MG63 (cell line): ENCODE measurements at places on chromosomes 2 and 18. TPM values are rescaled to one million over a fixed set of nuclear protein-coding genes. Genes with fewer than 3 reads are reported as not detected.

The MBOAT2 gene
- 40.0 and 67.9 TPM in 2 replicates for total RNA-seq

The ITPRIPL1 gene
- 4.7 TPM in 2 replicates for total RNA-seq

The ELOA2 gene
- total RNA-seq = not detected in 2 replicates

The MATN3 gene
- total RNA-seq = 0.15 and 0.76 TPM in 2 replicates

The ZC3H6 gene
- 0.26 and 0.39 TPM in 2 replicates for total RNA-seq

The CCDC121 gene
- 1.2 and 3.3 TPM in 2 replicates for total RNA-seq

The CPLX4 gene
- not detected in 2 replicates for total RNA-seq

The SERPINB11 gene
- total RNA-seq = not detected in 2 replicates

DNA sequence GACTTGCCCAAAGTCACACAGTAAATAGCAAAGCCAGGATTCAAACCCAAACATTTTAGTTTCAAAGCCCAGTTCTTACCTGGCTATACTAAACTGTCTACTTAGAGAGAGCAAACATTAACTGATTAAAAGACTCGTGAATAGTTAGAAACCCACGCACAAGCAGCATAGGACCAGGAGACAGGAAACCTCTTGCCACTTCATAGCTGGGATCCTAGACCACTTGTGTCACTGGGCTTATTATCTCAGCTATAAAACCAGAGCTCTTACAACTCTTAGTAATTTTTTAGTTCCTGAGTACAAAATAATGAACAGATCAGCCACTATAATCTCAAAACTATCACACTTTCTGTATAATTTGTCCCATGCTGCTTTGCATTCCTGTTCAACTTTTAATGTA lies 2.4 kb upstream of the AAK1 start:
- no peak for DNase-seq

GRCh38 chr18:40096675-40097074 lies 1858.4 kb upstream of the PIK3C3 start:
- DNase-seq = no peak

- no peak for DNase-seq
These were observed 168.2 kb downstream of the ZEB2 start for GRCh38 chr2:144351687-144352086.

GRCh38 chr2:37779611-37780386 lies 108.4 kb upstream of the CDC42EP3 start:
- DNase-seq = no peak

- no peak for DNase-seq
These were observed 45.1 kb downstream of the HDAC4 start for GRCh38 chr2:239355724-239356123.

DNA sequence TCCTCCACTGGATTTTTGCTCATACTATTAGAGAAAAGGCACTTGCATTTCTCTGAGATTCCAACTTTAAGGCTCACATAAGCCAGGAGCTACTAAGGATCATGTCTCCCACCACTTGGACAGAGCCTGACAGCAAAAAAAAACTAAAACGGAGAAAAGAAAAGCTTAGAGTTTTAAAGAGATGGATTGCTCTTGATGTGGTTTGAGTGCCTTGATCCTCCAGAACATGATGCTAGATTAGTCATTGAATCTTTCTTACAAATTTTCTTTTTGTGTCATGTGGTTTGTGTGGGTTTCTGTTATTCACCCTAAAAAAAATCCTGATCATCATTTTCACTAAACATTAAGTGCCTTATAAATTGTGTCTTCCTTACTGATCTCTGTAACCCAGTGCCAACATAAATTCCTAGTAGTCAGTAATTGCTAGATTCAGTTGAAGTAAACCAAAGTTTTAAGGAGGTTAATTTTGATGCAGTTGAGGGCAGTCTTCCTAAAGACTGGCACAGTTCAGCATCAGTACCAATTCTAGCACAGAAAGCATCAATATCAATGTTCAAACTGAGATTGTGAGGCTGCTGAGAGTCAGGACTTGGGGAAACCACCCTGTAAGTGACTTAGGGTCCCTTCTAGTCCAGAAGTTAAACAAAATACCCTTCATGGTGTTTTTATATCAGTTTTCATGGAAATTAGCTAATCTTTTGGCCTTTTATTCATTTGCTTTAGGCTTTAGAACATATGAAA lies 206.3 kb downstream of the RAD51AP2 start:
- no peak for DNase-seq

- DNase-seq = no peak
These were observed 1.9 kb downstream of the RAB31 start for GRCh38 chr18:9710037-9710436.

- no peak for DNase-seq
These were observed 61.2 kb downstream of the DIS3L2 start for GRCh38 chr2:232022718-232023117.

- no peak for DNase-seq
These were observed 77.7 kb upstream of the IGFBP5 start for GRCh38 chr2:216773072-216773471.

- no peak for DNase-seq
These were observed 231.3 kb downstream of the ZRANB3 start for GRCh38 chr2:135299658-135300244.

GRCh38 chr2:26008851-26009566 lies 24.9 kb upstream of the RAB10 start:
- peak; percentile 87 for DNase-seq

DNA sequence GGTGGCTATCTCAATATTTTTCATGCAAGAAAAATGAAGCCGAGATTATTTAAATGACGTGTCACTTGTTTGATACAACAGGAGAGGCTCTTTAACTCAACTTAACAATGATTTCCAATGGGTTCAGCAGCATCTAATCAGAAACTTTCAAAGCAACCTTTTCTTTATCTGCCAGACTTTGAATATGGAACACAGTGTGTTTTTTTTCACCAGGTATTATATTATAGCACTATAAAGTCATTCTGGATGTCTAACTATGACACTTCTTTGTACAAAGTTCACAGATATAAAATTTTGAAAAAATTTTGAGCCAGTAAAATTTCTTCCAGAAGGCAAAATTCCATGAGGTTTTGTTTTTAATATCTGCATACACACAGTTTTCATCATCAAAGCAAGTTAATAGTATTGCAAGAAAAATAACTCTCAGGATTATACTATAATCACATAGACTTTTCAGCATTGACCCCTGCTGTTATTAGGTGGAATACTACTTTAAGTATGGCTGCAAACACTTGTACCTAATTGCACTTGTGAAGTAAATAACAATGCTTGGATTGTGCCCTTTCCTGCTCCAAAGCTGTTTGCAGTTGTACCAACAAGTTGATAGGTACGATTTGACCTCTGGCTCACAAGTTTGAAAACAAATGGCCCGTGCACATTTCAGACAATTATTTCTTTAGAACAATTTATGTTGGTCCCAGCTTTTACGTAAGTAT lies 44.0 kb upstream of the DSG1 start:
- no peak for DNase-seq

GRCh38 chr18:75246721-75247610 lies 36.4 kb downstream of the TSHZ1 start:
- peak; percentile 23 for DNase-seq

DNA sequence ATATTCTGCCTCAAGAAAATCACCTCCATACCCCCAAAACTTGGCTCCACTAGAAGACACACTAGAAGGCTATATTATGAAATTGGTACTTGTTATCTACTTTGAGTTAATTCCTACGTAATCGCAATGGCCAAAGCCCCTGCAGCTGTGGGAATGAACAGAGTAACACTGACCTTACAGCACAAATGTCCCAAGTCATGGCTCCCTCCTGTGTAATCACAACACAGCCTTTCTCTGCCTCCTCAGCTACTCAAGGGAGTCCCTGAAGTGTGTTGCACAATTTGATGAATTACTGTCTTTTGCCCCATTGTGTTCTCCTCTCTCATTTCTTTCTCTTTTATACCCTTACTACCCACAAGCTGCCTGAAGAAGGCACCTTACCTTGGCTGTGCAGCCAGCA lies 375.2 kb downstream of the ARHGAP15 start:
- no peak for DNase-seq

DNA sequence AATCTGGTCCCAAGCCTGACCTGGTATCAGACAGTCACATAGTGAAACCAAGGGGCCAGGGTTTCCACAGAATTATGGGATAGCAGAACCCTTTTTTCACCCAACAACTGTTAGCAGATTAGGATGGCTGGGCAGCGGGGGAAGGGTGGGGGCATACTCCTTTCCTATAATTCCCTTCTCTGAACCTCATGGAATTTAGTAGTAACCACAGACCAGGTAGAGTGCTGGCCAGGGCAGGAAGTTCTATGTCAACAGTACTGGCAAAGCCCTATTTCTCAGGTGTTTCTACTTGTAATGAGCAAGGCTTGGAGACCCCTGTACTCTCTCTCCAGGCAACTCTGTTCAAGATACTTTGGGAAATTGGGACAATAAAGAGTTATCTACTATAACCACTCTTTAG lies 174.6 kb downstream of the THADA start:
- DNase-seq = no peak

GRCh38 chr2:16124881-16125613 lies 184.7 kb downstream of the MYCN start:
- no peak for DNase-seq

DNA sequence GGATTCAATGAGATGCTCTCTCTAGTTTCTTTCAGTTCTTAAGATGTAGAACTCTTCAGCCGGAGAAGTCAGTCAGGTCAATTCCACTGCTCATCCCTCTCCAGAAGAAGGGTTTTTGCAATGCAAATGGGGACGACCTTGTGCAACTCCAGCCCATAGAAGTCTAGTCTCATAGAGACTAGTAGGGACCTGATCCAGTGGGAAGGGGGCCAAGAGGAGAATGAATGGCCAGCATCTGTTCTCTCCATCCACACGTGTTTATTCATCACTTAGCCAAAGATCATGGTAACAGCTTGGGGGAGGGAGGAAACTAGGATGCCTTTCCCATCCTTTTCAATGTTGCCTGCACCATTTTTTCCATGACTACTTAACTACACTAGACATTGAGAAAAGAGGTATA lies 120.2 kb downstream of the LAMA3 start:
- no peak for DNase-seq

- no peak for DNase-seq
These were observed at the start of gene MYOM1 for GRCh38 chr18:3219631-3220335. MYOM1 (minus strand) TSS chr18:3219968; CDS start chr18:3215223, 4,745 bp downstream.

- DNase-seq = no peak
These were observed 37.6 kb upstream of the FZD7 start for GRCh38 chr2:201996006-201996405.

DNA sequence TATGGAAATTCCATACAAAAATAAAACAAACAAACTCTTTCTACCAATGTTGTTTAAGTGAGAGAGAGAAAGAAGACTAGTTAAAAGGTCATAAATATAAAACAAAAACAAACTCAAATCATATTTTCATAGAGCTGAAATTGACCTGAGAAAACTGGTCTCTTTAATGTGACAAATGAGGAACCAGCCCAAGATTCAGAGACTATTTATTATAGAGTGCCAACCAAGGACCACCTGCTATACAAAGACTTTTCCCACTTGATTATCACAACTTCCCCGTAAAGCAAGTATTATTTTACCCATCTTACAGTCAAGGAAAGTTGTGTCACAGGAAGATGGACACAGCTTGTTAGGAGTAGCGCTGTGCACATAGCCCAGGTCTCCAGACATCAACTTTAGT lies 13.3 kb downstream of the ANKRD44 start:
- DNase-seq = no peak

DNA sequence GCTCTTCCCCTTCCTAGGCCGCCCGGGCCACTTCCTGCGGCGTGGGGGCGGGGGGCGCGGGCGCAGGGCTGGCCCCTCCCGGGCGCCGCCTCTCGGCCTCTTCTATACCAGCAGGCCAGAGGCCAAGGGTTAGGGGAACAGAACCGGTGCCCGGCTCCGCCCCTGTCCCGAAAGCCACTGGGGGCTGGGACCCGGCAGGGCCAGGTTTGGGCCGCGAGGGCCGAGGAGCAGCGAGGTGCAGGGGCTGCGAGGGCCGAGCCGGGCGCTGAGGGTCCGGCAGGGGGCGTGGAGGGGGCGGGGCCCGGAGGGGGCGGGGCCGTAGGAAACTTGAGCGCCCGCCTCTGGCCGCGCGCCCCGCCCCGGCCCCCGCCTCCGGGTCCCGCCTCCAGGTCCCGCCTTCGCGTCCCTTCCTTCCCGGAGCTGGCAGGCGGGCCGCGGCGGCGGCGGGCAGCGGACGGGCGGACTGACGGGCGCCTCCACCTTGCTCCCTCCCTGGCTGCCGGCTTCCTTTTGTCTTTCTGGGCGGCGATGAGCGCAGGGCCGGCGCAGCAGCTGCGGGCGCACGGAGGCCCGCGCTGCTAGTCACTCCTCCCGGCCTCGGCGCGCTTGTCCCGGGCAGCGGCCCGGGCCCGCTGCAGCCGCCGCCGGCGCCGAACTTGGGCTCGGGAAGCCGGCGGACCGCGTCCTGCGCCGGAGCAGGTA lies at the start of gene HPCAL1:
Gene HPCAL1, plus strand, starts transcription at position 426 of the 702 bp plus-strand sequence. CDS start 116,854 bp downstream, outside the sequence.
- peak; percentile 96 for DNase-seq

DNA sequence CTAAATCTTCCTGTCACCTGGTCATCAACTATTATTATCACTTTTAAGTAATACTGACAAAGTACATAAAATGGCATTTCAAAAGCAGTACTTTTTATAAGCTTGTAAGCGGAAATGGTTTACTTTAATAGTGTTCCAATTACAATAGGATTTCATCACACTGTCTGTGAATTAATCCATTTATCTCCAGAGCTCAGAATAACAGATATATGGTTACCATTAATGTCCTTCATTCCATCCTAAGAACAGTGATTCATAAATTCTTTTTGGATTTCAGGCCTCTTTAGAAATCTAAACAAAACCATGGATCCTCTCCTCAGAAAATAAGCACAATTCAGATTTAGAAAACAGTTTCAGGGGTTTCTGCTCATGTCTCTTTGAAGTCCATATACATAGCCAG lies 68.4 kb downstream of the PID1 start:
- DNase-seq = no peak

- DNase-seq = peak; percentile 59
These were observed 36.8 kb downstream of the ACVR1 start for GRCh38 chr2:157839162-157839801.

- peak; percentile 66 for DNase-seq
These were observed 519 bp downstream of the METTL4 start for GRCh38 chr18:2570772-2571199.

DNA sequence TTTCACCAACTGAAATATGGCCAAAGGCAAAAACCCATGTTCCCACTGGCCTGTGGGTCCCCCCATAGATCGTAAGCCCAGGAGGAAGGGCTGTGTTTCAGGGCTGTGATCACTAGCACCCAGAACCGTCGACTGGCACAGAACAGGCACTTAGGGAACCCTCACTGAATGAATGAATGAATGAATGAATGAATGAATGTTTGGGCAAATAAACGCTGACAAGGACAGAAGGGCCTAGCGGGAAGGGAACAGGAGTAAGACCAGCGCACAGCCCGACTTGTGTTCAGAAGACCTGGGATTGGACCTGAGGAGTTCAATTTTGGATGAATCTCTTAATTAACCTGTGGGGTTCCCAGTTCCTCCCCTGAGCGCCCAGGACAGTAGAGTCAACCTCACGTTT lies 76.2 kb downstream of the TPO start:
- no peak for DNase-seq

GRCh38 chr2:211175956-211176355 lies 619.6 kb downstream of the CPS1 start:
- DNase-seq = peak; percentile 26

DNA sequence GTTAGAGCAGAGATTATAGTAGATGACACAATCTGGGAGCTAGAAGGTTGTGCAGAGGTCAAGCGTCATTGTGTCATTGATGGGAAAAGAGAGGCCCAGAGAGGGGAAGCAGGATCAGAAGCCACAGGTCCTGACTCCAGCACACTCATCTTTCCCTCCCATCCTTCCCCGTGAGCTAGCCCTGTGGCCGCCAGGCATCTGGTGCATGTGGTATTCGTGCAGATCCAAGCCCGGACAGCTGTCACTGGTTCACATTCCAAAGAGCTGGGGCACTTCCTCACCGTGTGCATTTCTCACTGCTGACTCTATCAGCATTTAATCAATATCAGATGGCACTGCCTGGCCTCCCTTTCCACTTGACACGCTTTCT lies 94.1 kb upstream of the THOC1 start:
- DNase-seq = peak; percentile 94
